GM12864 (cell line): ENCODE measurements at places on chromosomes 2 and 18.

- DNase-seq = no peak
Observed at GRCh38 chr2:217606296-217606695, 396.5 kb downstream of the TNS1 start.

DNA sequence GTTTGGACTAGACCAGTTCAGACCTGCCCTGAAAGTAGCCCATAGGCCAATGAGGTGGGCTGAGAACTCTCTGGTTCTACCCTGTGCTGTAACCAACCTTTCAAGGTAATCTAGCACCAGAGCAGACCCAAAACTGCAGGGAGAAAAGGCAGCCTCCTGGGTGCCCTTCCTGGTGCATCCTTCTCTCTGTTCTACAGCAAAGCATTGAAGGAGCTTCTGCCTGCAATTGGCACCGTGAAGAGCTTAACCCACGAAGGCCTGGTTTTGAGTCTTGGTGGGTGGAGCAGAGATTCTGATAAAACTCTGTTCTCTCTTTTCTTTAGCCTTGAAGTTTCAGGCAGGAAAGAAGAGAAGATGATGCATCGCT, 55.5 kb downstream of the LIPG start:
- no peak for DNase-seq

DNA sequence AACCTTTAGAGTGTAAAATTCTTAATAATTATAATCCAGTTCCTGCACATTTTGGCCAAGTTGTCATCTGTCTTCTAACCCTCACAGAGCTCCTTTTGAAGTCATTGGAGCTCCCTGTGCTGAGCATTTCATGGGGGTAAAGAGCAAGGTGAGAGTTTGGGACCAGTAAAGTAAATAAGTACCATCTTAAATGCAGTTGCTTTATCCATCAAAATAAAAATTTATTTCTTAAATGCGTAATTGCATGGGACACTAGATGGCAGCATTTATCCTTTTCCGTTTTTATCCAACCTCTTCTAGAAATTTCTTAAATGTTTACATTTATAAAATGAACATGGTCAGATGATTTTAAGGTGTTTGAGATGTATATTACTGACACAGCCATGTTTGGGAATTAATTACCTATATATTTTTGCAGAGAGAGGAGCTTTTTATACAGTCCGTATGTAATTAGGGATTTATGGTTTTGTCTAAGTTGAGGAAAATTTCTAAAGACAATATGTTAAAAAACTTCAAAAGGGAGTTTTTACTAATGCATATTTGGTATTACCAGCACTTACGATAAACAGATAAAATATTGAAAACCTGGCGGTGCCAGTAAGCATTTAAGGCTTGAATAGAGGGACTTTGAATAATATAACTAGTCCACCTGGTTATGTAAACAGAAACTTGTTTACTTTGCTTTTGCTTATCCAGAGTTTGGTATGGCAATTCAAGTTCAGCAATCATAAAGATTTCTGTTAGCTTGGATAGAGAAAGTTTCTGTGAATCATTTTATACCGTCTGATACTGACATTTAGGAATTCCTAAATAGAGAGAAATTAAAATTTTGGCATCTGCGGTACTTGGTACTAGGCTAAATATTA, 54.5 kb downstream of the ACSL3 start:
- DNase-seq = no peak

GRCh38 chr2:134714228-134714627, 4.6 kb downstream of the TMEM163 start:
- no peak for DNase-seq

DNA sequence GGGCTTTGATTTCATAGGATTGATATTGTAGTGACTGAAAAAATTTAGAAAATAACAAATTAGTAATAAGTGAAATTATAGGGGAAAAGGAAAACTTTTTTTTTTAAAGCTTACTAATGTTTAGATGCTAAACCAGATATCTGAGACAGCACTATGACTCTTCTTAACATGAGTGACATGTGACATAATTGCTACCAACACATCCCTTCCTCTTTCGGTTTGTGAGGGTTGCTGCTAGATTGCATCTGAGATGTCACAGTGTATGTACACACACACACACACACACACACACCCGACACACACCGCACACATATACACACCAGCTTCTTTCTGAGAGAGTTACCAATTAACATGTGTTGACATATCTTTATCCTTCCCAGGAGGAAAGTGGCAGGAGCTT, 18.0 kb downstream of the RAPGEF4 start:
- no peak for DNase-seq

DNA sequence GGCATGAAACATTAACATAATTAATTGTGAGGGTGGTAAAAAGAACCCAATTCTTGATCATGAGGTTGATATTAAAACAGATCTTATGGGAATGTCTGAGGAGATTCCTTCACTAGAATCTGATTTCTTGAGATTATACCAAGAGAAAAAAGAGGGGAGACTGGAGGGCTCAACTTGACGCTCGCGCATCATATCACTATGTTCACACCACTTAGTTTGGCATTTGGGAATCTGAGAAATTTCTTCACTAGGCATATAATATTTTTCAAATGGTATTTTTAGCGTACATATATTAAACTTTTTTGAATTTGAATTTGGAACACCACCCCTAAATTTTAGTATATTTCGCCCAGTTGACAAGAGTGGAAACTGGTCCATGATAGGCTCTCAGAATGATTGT, 140.1 kb downstream of the SATB2 start:
- no peak for DNase-seq

GRCh38 chr2:146826388-146826787, 1018.4 kb upstream of the ACVR2A start:
- no peak for DNase-seq

DNA sequence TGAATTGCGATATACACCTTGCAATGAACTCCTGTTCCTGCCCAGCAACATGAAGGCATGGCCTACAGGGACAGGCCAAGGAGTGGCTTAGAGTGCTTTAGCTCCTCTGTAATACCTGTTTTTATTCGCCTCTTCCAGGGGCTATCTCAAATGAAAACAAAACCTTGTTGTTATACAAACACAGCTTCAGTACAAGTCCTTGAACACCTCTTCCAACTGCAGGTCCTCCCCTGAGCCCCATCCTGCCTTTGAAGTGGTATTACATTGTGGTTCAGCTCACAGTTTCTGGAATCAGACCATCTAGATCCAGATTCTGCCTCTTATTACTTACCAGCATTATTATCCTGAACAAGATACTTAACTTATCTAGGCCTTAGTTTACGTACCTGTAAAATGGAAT, 83.0 kb upstream of the HNRNPA3 start:
- no peak for DNase-seq

GRCh38 chr2:227125506-227125905, 38.5 kb downstream of the COL4A4 start:
- DNase-seq = no peak

DNA sequence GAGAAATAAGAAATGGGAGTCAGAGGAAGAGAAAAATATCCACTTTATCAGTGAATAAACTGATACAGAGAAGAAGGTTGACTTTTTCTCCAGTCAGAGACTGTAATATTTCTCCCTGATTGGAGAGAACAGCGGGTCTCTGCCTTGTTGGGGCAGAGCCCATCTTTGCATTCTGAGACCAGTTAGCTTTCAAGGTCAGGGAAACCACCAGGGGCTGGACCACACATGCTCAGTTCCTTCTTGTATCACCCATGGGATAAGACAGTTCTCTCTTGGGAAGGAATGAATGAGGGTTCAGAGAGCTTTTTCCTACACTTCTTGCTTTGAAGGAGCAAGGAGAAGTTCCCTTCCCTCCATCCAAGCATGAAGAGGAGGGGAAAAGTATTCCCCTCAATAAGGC, 12.2 kb downstream of the GPATCH11 start:
- no peak for DNase-seq

- no peak for DNase-seq
Observed at GRCh38 chr2:106160786-106161261, 33.3 kb downstream of the UXS1 start.

DNA sequence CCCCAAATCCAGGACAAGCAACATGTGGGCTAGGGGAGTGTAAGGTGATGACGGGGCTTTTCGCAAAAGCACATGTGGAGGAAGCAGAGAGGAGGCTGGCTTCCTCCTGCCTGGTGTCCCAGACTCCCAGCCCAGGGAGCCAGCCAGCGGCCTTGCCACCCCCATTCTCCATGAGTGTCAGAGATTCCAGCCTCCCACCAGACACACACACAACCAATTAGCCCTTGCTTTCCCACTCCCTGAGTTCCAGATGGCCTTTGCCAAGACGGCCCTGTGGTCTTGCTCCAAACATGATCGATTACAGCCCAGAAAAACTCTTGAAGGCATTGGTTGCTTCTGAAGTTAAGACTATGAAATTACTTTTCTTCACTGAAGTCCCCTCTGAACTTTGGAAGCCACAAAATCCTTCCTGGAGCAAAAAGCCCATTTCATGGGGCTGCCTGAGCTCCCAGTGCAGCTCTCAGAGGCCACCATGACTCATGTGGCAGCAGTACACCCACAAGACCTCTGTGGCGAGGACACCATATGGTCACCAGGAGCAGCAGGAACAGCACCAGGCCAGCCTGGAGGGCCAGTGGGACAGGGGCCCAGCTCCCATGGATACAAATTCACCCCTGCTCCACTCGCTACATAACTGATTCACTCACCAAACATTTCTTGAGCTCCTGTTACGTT, 69.1 kb upstream of the PID1 start:
- DNase-seq = no peak

- DNase-seq = no peak
Observed at GRCh38 chr18:67805261-67805660, 288.7 kb upstream of the DSEL start.

DNA sequence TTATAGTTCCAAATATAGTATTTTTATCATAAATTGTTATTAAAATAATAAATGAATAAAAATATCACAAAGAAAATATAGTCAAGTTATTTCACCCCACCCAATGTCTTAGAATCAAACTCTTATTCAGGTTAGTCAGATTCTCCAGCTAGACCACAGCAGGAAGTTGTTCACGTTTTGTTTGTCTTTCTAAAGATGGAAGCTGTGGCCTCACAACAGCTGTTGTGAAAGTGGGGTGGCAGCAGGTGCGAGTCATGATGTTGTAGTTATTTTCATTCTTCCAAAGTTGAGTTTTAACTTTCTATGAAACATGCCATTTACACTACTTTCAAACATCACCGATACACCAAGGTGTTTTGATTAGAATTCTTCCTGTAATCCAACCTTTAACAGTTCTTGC, 272.9 kb downstream of the SLC8A1 start:
- DNase-seq = peak; percentile 19
